ENCODE measurements at places on chromosomes 11 and 22. TPM values are rescaled to one million over a fixed set of nuclear protein-coding genes. Genes with fewer than 3 reads are reported as not detected.

Gene C11orf87
- total RNA-seq, result not detected

Gene ABCG4
- 0.26 TPM for total RNA-seq

Gene FAM227A
- total RNA-seq, result 0.48 TPM

Gene OR2D2
- total RNA-seq, result 0.32 TPM

Gene APOL1
- 2.3 TPM for total RNA-seq

Gene RIBC2
- 1.4 TPM for total RNA-seq

Gene LRRC32
- total RNA-seq, result 2.3 TPM

Gene HEPACAM
- total RNA-seq, result not detected

Gene MPPED2
- 0.13 TPM for total RNA-seq

Gene HTR3A
- total RNA-seq, result not detected

Gene SCN4B
- total RNA-seq, result 0.56 TPM

Gene MS4A15
- not detected for total RNA-seq

Gene PDE2A
- 0.24 TPM for total RNA-seq

Gene THY1
- total RNA-seq, result 249 TPM

Gene MYBPC3
- not detected for total RNA-seq

Gene EHF
- total RNA-seq, result 0.64 TPM

Measured in epithelial cell of alveolus of lung (primary cell).